ENCODE measurements at places on chromosomes 2 and 18. TPM values are rescaled to one million over a fixed set of nuclear protein-coding genes. Genes with fewer than 3 reads are reported as not detected.

The ACMSD gene
- not detected for total RNA-seq

The MROH2A gene
- not detected for total RNA-seq

The IL36B gene
- not detected for total RNA-seq

The CSRNP3 gene
- total RNA-seq: 6.7 TPM

The AGXT gene
- not detected for total RNA-seq

The PSMA8 gene
- not detected for total RNA-seq

- no peak for DNase-seq
These were observed 80.3 kb downstream of the CD28 start for GRCh38 chr2:203786549-203787351.

GRCh38 chr2:160267022-160267421 is 67.0 kb upstream of the ITGB6 start:
- no peak for DNase-seq

- no peak for DNase-seq
These were observed 38.5 kb upstream of the MYO3B start for GRCh38 chr2:170139276-170139967.

GRCh38 chr2:694174-694573 is 17.0 kb upstream of the TMEM18 start:
- no peak for DNase-seq

GRCh38 chr2:235744161-235744560 is 250.3 kb downstream of the AGAP1 start:
- no peak for DNase-seq

GRCh38 chr18:12744103-12744502 is 41.3 kb downstream of the PSMG2 start:
- no peak for DNase-seq

- DNase-seq: no peak
These were observed 205.9 kb upstream of the STK17B start for GRCh38 chr2:196376984-196377877.

DNA sequence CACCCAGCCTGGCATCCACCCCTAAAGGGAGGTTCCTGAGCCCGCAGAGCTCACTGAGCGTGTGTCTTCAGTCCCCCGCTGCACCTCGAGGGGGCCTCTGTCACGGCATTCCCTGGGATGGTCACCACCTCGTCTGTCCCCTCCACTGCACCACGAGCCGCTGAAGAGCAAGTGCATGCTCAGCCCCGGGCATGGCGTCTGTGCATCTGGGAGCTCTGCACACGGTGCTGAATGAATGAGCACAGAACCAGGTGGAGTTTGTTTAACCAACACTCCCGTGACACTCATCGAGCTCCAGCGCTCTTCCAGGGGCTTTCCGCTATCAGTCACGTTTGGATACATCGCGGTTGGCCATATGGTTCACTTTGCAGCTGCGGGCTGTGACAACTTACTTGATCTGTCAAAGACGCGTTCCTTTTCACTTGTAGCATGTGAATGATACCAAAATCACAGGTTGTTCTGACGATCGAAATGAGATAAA is 9.2 kb downstream of the ALLC start:
- no peak for DNase-seq

- DNase-seq: no peak
These were observed 66.2 kb upstream of the FOSL2 start for GRCh38 chr2:28326469-28326805.

DNA sequence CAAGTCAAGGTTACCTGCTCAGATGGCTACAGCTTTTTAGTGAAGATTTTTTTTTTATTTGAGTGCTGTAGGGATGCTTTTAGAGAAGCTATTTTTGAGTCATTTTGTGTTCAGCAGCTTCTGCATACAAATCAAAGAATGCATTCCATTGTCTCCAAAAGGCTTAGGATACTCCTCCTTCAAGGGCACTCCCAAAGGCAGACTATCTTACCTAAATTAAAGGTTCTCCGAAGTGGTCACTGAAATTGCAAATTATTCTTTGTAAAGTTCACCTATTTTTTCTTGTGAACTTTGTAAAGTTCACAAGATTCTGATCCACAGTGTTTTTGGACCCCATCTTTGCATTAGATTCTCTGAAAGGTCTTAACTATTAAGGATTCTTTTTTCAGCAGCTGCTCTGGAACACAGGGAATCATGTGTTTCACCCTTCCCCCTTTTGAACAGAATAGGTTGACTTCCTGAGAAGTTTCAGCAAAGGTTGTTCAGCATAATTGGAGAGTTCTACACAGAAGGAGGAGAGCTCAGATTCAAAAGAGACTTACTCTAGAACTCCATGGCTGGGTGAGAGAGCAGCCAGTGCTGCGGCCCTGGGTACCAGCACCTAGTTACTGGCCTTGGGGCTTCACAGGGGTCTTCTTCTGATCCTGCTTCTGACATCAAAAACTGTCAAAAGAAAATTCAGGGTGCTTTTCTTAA is 14.5 kb downstream of the CLIP4 start:
- no peak for DNase-seq

DNA sequence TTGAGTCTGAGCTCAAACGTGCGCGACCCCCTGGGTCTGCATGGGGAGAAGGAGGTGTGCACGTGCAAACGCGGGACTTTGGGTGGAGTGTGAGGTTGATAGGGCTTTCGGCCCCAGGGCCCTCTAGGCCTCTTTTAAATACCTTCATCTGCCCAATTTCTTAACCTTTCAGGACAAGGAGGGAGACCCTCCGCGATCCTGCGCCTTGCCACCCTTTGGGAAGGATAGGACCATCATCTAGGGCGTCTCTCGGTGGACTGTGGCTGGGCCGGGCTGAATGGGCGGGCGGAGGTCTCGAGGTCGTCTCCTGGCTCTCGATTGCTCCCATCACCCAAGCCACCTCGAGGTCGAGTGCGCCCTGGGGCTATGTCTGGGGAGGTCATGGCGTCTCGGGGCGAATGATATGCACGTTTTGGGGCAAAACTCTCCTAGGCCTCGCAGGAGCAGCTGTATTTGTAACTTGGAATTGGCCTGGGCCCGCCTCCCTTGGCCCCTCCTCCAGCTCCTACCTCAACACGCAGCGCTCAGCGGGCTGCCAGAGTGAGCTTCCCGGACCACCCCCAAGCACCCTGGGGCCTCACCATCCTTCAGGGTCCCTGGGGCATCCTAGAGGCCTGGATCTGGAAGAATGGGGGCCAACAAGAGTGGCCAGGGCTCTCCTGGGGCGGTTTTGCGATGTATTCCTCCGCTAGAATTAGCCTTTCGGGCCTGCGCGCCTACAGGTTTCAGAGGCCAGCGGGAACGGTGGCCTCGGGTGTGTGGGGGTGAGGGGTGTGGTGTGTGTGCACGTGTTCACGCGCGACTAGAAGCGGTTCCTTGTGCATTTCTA is 8.7 kb upstream of the SIX3 start:
- no peak for DNase-seq

DNA sequence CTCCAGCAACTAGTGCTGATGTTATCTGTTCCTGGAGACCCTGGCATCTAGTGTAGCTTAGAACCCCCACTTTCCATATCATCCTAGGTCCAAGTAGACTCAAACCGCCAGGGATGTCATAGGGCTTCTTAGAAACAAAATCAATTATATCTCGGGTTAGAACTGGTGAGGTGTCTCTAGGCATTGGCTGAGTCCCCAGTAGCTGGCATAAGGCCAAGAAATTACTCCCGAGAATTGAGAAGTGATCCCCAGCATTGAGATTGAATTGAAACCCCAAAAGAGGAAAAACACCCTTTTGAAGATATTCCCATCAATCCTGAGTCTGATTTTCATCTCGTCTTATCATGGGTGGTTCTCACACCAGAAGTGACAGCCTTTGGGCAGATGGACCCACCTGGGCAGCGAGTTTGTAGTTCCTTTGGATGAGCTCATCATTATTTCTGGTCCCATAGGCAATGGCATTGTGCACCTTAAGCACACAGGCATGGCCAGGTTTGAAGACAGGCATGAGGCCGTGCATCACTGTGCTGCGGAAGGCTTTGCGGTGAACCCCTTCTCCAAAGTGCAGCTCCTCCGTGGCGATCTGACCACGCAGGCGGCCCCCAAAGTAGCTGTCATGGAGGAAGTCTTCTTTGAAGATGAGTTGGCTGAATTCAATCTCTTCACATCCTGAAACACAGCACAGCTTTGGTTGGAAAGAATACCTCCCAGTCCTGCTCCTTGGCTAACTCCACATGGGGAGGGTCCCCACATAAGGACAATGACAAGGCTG is 112.2 kb downstream of the ALPK2 start:
- no peak for DNase-seq

DNA sequence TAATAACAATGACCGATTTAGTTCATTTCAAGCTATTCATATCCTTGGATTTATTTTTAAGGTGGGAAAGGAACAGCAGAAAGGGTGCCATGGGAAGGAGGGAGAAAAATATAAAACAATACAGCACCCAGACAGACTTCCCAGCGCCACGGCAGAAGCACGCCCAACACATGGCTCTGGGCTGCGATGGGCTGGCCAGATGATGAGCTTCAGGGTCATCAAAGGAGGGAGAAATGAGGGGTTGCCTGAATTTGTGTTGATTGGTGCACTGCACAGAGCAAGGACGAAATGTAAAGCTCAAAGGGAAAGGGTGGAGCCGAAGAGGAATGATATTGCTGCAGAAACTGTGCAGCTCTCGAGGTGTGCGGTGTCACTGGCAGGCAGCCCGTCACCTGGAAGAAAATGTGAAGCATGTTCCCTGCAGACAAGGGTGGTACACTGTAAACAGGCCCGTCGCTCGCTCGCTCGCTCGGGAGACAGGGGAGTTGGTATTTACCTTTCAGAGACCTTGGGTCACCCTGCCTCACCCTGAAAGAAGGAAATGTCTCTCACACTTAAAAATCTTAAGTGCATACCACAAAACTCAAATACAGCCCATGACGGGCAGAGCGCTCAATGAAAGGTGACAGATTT is 195.5 kb upstream of the CTAGE1 start:
- no peak for DNase-seq

DNA sequence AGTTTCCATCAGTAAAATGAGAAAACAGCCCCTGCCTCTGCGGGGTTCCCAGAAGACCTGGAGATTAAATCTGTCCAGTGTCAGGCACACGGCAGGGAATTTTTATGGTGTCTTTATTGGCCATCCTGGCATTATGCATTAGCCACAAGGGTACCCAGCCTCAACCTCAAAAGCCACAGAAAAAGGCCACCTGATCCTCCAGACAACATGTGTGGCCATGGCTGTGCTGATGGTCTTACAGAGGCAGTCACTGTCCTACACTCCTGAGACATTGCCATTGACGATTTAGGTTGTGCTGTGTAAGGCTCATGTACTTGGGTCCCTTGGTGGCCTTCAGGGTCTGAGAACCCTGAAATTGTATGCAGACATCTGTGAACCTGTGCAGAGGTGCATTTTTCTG is 115.6 kb downstream of the SMAD7 start:
- DNase-seq: no peak

DNA sequence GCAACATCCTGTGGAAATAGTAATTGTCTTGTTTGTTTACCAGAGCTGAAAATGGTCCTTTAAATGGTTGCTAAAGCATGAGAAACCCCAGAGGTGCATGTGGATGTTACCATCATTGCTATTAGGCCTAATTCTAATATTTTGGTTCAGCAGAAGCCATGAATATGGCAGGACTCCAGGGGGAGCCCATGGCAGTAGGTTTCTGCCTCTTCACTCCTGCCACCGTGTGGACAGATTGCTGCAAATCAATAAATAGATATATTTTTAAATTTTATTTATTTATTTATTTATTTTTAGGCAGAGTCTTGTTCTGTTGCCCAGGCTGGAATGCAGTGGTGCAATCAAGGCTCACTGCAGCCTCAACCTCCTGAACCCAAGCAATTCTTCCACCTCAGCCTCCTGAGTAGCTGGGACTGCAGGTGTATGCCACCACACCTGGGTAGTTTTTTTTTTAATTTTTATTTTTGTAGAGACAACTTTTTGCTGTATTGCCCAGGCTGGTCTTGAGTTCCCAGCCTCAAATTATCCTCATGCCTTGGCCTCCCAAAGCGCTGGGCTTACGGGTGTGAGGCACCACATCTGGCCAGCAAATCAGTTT is 54.9 kb upstream of the CAPN13 start:
- DNase-seq: peak; percentile 53

- DNase-seq: no peak
These were observed 125.9 kb downstream of the CCDC85A start for GRCh38 chr2:56309626-56310170.

DNA sequence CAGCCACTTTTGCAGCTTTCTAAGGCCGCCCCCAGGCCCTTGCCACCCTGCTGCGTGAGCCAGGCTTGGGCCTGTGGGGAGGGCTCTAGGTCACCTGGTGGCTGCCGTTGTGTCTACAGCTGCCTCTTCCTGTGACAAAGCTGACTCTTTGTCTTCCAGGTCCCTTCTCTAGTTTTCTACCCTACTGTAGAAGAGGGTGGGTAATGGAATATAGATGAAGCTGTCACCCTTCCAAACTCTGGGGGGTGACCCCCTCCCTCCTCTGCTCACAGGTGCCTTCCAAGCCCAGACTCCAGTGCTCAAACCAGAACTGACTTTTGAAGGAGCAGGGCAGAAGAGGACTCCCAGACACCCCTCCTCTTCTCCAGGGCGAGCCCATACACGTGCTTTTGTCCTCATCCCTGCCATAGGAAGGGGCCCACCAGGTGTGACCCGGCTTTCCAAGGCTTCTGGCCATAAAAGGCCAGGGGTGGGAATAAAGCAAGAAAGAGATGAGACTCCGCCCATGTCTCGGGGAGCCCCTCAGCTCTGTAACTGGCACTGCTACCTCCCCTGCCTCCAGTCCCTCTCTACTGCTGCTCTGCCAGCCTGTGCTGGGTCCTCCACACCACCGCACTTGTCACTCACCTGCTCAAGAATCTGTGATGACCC is 17.9 kb upstream of the SDC1 start:
- peak; percentile 58 for DNase-seq

- DNase-seq: no peak
These were observed 85.2 kb upstream of the RPE start for GRCh38 chr2:209917154-209917771.

DNA sequence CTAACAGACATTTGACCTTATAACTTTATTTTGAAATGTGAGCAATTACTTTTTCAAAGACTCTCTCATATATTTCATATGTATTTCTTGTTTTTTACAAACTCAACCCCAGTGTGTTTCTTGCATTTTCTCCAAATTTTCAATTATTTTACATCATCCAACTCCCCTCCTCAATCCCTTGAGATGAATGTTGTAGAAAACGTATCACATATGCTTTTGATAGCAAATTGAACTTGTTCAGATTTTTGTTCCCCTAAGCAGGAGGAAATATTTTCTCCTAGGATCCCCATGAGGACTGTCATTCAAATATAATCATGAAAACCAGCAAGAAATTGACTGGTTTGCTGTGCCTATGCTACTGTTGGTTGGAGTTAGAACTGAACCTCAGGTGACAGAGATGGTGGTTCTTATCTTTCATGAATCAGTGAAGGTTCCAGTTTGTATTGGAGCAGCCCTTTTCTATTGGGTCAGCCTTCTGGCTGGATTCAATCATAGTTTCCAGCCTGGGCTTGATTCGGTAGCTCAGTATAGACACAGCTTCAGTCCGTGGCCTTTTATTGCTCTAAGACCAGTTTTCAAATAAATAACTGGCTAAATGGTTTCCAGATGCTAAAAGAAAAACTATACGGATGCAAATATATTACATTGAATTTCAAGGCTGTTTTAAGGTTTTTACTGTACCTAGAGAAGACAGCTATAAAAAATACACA is 591.0 kb downstream of the EPHA4 start:
- DNase-seq: no peak
